ENCODE measurements at places on chromosomes 11 and 22.
A peak's percentile ranks its signal among the peaks of the same experiment; 100 is the strongest.

- DNase-seq: no peak
These were observed 149.8 kb downstream of the OR4C45 start for GRCh38 chr11:50182486-50182885.

DNA sequence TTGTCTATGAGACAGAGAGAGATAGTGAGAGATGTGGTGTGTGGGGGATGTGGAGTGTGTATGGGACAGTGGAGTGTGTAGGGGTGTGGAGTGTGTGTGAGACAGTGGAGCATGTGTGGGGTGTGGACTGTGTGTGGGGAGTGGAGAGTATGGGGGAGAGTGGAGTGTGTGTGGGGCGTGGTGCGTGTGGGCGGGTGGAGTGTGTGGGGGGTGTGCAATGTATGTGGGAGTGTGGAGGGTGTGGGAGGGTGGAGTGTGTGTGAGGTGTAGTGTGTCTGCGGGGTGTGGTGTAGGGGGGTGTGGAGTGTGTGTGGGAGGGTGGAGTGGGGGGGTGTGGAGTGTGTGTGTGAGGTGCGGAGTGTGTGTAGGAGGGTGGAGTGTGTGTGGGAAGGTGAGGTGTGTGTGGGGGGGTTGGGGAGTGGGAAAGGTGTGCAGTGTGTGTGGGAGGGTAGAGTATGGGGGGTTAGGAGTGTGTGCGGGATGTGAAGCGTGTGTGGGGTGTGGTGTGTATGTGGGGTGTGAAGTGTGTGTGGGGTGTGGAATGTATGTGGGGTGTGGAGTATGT is 356.9 kb downstream of the CADM1 start:
- DNase-seq: no peak

- DNase-seq: no peak
These were observed 59.9 kb downstream of the FBXO7 start for GRCh38 chr22:32534252-32535235.

GRCh38 chr11:125416981-125417935 is 78.8 kb downstream of the FEZ1 start:
- no peak for DNase-seq

DNA sequence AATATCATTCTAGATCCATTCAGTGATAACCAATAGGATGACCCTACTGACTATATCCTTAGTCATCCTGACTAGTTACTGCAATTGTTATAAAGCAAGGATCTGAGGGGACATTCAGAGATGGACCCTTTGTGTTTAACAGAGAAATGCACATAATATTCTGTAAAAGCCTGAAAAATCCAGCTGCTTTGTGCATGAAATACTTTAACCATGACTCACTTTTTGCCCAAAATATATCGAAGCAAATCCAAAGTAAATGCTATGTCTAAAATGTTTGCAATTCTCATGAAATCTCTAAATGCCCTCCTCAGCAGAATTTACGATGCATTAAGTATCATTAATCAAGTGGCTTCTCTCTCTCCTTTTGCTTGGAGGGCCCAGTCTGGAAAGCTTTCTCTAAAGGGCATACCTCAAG is 178.8 kb upstream of the MTMR2 start:
- DNase-seq: no peak

- DNase-seq: peak; percentile 38
These were observed 49.3 kb downstream of the AHNAK start for GRCh38 chr11:62497132-62497801.

- DNase-seq: no peak
These were observed 46.0 kb upstream of the HIPK3 start for GRCh38 chr11:33211153-33211552.

- no peak for DNase-seq
These were observed 19.5 kb upstream of the WNT7B start for GRCh38 chr22:45996241-45997076.

DNA sequence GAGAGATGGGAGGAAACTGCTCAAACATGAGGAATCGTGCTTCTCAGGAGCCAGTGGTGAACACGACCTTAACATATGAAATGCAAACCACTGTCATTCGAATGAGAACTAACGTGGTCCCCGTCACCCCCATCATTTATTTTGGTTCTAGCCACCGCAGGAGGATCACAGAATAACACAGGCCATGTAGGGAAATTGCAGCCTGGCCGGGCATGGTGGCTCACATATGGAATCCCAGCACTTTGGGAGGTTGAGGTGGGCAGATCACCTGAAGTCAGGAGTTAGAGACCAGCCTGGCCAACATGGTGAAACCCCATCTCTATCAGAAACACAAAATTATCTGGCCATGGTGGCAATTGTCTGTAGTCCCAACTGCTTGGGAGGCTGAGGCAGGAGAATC is 27.1 kb downstream of the KRTAP5-5 start:
- DNase-seq: no peak

DNA sequence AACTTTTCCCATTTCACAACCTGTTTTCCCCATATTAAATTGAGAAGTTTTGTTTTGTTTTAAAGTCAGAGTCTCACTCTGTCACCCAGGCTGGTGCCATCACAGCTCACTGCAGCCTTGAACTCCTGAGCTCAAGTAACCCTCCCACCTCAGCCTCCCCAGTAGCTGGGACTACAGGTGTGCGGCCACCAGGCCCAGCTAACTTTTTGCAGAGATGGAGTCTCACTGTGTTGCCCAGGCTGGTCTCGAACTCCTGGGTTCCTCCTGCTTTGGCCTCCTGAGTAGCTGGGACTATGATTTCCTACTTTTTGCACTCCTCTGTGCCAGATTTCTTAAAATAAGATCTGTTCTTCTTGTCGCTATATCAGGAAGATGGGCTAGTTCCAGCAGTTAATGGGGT is 44.9 kb downstream of the GNB1L start:
- DNase-seq: no peak
